ENCODE measurements at places on chromosomes 11 and 22.
A peak's percentile ranks its signal among the peaks of the same experiment; 100 is the strongest.

DNA sequence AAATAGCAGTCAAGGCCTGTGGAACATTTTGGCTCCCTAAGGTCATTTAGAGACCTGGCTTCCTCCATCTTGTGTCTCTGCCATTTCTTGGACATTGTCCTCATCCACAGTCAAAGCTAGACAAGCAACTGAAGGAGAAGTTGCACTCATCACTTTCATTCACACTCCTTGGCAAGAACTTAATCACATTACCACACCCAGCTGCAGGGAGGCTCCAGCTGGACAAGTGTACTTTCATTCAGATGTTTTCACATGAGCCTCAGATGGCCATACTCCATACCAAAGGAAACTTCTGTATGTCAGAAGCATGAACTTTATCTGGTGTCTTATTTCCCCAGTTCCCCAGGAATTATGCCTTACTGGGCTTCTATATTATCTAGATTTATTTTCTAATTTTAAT, 537.4 kb downstream of the TMEM135 start:
- DNase-seq: no peak

DNA sequence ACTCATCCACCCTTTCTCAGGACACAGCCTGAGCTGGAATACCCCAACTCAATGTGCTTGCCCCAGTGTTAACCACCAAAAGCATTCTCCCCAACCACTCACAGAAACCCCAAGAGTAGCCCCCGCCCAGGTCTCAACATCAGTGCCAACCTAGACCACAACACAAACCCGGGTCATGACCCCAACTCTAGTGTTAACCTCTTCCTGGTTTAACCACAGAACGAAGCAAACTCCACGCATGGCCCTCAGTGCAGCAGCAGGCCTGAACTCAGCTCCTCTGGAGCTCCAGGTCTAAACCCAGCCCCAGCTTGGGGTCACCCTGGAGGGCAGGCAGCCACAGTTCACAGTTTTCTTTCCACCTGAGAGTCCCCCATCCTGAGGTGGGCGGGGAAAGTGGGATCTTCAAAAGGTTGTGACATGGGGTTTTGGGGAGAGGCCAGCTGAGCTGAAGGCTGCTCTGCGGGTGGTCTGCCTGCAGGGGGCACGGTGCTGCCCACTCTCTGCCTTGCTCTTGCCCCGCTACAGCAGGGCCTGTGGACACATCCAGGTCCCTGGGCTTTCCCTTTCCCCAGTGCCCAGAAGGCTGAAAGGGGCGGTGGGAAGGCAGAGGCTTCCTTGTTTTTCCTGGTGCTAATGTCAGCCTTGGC, 37.9 kb downstream of the NECTIN1 start:
- no peak for DNase-seq

- peak; percentile 28 for DNase-seq
These were observed at the start of gene CD151 for GRCh38 chr11:832529-833113. Gene CD151 (plus strand): TSS chr11:832952. CDS start chr11:836070, 3,118 bp downstream.

- no peak for DNase-seq
These were observed 16.4 kb upstream of the IL2RB start for GRCh38 chr22:37165940-37166674.
